Natural killer cell treated with Interleukin-12 subunit alpha and Interleukin-12 subunit beta and Interleukin-15 and Interleukin-18, amount 100 ng/mL, for 72 hours (primary cell): ENCODE measurements at places on chromosomes 4 and X.

GRCh38 chr4:8280876-8281440 is 11.4 kb downstream of the HTRA3 start:
- DNase-seq = no peak

- no peak for DNase-seq
Measured at GRCh38 chrX:71995122-71995521, 84.5 kb downstream of the NHSL2 start.

- DNase-seq = no peak
Measured at GRCh38 chr4:175953960-175954521, 111.6 kb upstream of the WDR17 start.

- no peak for DNase-seq
Measured at GRCh38 chr4:73406548-73406875, 2.4 kb downstream of the ALB start.

DNA sequence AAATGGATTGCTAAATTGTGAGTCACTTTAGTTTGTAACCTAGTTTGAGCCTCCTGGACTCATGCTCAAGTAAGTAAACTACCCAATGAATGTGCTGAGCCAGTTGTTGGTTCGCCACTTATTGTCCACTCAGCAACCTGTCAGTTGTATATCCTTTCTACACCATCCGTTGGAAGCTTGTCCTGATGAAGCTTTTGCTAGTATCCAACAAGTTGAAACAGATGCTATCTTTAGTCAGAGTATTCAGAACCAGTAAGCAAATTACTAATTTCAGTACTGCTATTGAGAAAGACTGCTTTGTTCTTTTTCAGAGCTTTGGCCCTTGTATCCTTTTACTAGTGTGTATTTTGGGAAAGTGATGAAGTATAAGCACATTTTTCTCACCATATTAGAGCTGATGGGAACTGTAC is 4.3 kb upstream of the NAA15 start:
- no peak for DNase-seq

DNA sequence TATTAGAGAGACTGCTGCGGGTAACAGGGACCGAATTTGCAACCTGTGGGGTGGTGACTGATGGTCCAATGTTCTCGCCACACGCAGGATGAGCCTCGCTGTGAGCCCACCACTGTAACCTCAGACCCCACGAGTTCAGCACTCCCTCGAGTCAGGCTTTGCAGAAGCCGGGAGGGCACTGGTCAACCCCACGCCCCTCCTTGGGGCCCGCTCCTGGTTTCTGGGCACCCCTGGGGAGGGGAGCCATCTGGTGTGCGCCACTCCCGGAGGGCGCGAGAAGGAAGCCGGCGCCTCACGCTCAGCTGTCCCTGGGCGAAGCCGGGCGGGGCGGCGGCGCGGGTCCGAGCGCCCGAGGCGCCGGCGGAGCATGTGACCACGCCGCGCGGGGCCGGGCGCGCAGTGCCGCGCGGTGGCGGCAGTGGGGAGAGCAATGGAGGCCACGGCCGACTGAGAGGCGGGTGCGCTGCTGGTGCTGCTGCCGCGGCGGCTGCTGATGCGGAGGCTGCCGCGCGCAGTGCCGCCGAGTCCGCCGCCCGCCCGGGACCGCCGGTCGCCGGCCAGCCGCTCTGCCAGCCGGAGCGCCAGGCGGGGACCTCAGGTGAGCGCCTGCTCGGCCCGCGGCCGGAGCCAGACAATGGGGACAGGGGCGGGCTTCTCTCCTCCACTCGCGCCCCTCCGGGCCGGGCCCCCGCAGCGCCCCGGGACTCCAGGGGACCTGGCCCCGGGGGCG is 100.1 kb downstream of the CEP135 start:
- no peak for DNase-seq
